Left colon (tissue), 2 donors: ENCODE measurements at places on chromosomes 6 and 20. TPM values are rescaled to one million over a fixed set of nuclear protein-coding genes. Genes with fewer than 3 reads are reported as not detected.

- no peak for DNase-seq
Observed at GRCh38 chr6:166516251-166516884, 70.1 kb downstream of the RAMACL start.

- no peak for DNase-seq
Observed at GRCh38 chr20:4282550-4282949, 267.2 kb upstream of the RNF24 start.

DNA sequence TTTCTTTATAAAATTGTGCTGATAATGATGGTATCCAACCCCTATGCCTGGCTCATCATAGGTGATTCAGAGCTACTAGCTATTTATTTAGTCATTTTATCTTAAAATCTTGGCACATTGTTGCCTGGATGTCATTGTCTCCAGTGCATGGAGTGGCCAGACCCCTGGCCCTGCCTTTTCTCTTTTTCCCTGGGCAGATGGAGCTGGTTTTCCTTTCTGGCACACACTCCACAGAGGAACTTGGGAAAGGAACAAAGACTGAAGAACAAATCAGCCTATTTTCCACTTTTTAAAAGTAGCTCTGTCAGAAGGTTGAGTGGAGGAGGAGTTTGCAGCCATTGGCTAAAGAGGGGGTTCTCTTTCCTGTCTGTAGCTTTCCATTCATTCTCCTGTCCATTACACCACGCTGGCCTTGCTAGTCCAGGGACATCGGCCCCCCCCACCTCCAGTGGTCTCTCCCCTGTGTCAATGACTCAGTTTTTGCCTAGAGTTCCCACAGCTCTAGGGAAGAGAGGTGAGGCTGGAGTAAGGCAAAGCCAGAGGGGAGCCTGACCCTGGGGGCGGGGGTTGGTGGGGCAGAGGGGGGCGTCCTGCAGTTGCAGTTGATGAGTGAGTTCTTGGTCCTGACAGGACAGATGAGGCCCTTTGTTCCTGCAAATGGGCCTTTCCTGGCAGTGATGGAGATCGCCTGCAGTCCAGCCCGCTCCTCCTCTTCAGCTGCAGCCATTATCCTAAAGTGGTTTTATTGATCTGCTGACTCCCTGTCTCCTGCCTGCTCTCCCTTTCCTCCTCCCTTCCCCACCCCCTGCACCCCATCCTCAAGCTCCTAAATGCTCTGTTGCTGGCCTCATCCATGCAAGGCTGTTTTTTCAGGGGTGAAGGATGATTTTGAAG, 774.5 kb downstream of the DHX35 start:
- DNase-seq: no peak

- DNase-seq: no peak
Observed at GRCh38 chr6:121837545-121838229, 402.2 kb downstream of the GJA1 start.

GRCh38 chr20:41694796-41695195, 76.6 kb upstream of the CHD6 start:
- DNase-seq: no peak

DNA sequence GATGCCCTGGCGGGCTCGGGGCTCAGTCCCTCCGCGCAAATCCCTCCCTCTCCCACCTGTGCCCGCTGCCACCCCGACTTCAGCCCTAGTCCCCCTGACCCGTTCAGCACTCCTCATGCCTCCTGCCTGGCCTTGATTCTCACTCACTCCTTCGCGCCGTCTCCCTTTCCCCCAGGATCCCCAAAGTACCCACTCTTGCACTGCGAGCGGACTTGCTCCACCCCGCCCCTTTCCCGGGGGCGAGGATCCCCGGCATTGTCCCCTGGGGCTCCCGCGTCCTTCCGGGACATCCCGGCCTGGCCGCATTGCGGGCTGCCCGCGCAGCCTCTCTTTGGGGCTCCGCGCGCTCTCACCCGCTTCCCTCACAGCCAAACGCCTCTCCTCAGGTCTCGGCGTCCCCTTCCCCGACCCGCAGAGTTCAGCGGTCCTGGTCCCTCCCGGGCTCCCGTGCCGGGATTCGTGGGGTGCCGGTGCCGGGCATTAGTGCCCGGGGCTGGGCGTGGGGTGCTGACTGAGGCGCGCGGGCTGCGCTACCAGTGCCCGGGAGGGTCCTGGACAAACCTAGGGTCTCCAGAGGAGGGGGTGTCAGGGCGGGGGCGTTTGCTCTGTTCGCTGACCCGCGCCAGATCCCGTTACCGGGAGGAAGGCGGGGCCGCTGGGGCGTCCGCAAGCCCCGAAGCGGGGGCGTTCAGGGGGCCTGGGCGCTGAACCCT, 45.5 kb upstream of the SUPT3H start:
- DNase-seq: no peak

- DNase-seq: no peak
Observed at GRCh38 chr20:15252304-15252703, 914.9 kb upstream of the FLRT3 start.

- DNase-seq: no peak
Observed at GRCh38 chr20:24649787-24650490, 180.5 kb downstream of the SYNDIG1 start.

DNA sequence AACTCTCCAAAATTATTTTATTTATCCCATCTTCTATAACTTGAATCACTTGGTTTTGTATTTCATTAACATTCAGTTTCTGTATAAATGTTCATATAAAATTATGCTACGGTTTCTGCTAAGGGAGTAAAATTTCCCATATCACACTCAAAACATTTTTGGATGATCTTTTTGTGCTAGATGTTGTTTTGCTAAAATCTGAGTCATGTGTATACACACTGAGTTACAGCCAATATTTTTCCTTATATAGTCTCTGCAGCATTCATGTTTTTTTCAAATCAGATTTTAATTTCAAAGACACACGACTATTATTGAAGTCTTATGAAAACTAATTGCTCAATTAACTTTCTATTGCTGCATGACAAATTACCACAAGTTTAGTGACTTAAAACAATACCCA, 54.3 kb upstream of the SLC2A12 start:
- DNase-seq: no peak

DNA sequence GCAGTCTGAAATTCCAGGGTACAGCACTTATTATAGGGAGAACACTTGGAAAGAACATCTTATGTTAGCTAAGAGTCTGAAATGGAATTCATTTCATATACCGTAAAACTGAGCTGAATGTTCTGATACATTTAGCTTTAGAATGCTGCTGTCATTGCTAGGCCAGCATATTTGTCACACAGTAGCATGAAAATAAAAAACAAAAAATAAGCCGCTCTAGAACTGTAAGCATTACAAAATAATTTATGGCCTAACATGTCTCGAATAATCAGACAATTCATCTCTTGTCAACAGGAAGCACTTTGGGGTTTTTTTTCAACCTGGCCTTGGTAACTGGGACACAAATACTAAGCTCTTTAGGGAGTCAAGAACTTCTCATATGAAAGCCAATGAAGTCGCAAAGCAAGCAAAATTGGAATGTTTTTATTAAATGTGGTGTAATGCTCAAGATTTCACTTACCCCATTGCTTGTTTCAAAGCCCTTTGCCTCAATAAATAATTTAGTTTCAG, 115.7 kb downstream of the PHACTR1 start:
- no peak for DNase-seq

DNA sequence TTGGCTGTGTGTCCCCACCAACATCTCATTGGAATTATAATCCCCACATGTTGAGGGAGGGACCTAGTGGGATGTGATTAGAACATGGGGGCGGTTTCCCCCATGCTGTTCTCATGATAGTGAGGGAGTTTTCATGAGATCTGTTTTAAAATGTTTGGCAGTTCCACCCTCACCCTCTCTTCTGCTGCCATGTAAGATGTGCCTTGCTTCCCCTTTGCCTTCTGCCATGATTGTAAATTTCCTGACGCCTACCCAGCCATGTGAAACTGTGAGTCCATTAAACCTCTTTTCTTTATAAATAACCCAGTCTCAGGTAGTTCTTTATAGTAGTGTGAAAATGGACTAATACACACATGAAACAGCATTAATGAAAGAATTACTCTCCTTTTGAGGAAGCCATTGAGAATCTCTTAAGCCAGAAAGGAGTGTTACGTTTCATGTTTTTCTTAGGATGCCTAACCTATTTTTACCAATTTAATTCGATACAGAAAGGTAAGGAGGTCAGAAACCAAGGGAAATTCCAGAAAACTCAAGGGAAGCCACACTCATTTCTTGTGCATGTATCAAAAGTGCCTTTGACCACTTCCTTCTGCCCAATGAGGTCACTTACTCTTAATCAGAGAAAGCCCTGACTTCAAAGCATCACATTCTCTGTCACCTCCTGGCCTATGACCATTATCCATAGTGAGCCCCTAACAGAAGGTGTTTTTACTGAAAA, 24.7 kb upstream of the HINT3 start:
- no peak for DNase-seq

DNA sequence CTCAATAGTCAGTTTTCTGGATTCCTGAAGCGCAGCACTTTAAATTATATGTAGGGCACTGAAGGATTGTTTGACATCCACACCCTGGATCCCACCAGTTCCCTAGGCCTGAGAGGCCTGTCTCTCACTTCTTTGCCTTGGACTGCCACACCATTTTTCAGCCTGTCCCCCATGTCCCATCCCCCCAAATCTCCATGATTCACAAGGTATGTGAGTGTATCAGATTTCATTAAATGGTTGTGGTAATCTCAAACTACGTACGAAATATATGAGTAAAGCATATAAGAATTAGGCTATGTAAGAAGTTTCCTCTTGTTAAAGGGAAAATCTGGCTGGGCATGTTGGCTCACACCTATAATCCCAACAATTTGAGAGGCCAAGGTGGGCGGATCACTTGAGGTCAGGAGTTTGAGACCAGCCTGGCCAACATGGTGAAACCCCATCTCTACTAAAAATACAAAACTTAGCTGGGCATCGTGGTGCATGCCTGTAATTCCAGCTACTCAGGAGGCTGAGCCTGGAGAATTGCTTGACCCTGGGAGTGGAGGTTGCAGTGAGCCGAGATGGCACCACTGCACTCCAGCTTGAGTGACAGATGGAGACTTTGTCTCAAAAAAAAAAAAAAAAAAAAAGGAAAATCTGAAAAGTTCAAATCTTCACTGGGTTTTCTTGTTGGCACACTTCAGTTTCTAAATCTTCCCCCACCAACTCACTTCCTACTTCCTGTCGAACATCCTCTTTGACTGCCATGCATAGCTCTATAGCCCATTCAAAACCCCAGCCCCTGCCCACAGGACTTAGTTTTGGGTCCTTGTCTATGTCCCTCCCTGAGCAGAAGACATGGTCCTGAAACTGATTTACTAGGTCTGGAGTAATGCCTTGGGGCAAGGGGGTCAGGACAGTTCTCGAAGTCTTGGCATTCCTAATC, 97.3 kb upstream of the SHLD1 start:
- DNase-seq: no peak

- DNase-seq: no peak
Observed at GRCh38 chr6:19087897-19088296, 700.7 kb downstream of the RNF144B start.

- no peak for DNase-seq
Observed at GRCh38 chr20:51385646-51386530, 156.6 kb downstream of the NFATC2 start.

DNA sequence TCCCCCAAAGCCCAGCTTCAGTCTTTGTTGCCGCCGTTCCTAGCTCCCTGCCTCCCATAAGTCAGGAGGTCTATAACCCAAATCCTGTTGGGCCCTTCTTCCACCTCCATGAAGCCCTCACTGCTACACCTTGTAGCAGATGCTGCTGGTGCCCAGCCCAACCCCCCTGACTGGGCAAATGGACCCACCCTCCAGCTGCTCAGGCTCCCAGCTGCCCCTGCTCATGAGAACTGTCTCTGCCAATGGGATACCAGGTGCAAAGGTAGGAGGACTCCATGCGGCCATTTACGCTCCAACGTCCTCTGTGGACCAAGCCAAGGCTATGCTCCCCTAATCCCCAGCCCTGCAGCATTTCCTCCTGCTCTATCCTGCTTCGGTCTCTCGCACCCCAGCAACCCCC, 71.8 kb downstream of the JPH2 start:
- no peak for DNase-seq

- DNase-seq: no peak
Observed at GRCh38 chr6:42970871-42971612, 7.9 kb downstream of the PEX6 start.

- DNase-seq: no peak
Observed at GRCh38 chr6:25874822-25875562, 949 bp upstream of the SLC17A3 start.

TFAP2C gene
- total RNA-seq: 0.52 TPM

GPX5 gene
- total RNA-seq: not detected

MUCL3 gene
- not detected for total RNA-seq

TCP11 gene
- total RNA-seq: not detected

KIFC1 gene
- total RNA-seq: 14.7 TPM

SGK2 gene
- 135 TPM for total RNA-seq
